ENCODE measurements at places on chromosomes 5 and 9.

DNA sequence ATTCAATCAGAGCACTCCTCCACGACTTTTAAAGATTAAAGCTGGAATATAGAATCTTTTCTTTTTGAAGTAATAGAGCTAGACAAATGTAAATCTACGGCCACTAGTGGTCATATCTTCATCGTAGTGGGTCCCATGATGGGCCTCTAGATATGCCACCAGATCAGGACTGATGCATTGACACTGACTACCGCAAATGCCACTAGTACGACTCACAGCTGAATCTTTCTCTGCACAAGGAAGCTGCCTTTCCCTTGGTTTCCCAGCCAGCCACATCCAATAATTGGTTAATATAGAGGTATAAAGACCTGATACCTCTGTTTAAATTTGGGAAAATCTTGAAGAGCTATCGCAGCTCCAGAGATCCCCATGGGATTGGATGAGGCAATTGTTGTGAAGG, 37.8 kb upstream of the ADRB2 start:
- no peak for DNase-seq

GRCh38 chr5:123813937-123814624, 302.1 kb downstream of the CSNK1G3 start:
- DNase-seq = no peak

- DNase-seq = no peak
Observed at GRCh38 chr9:117528225-117528624, 113.4 kb upstream of the ASTN2 start.

GRCh38 chr5:34895641-34896419, 19.5 kb downstream of the RAD1 start:
- no peak for DNase-seq

DNA sequence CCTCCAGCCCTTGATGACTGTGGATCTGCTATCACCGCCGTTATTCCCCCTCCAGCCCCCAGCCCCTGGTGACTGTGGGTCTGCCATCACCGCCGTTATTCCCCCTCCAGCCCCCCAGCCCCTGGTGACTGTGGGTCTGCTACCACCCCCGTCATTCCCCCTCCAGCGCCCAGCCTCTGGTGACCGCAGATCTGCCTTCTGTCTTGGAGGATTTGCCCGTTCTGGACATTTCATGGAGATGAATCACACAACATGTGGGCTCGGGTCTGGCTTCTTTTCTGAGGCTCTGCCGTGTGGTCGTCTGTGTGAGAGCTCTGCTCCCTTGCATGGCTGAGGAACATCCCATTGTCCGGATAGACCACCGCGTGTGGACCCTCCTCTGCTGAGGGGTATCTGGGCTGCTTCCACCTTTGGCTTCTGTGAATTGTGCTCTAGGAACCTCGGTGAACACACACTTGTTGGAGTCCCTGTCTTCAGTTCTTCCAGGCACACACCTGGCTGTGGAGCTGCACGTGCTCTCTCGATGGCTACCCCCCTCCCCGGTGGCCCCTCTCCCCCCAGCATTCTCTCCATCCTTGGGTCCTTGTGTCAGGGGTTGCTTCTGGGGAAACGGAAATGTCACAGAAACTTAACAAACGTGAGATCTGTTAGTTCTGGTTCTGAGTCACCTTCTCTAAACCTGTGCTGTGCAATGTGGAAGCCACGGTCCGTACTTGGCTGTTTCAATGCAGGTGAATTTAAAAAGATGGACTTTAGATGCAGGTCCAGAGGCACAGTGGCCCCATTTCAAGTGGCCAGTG, 105.3 kb upstream of the COL5A1 start:
- DNase-seq = no peak

- DNase-seq = no peak
Observed at GRCh38 chr5:55415071-55415470, 107.3 kb downstream of the MTREX start.

GRCh38 chr5:17259630-17260257, 42.3 kb downstream of the BASP1 start:
- DNase-seq = no peak

GRCh38 chr5:108728566-108729241, 19.0 kb upstream of the FER start:
- DNase-seq = peak; percentile 73

DNA sequence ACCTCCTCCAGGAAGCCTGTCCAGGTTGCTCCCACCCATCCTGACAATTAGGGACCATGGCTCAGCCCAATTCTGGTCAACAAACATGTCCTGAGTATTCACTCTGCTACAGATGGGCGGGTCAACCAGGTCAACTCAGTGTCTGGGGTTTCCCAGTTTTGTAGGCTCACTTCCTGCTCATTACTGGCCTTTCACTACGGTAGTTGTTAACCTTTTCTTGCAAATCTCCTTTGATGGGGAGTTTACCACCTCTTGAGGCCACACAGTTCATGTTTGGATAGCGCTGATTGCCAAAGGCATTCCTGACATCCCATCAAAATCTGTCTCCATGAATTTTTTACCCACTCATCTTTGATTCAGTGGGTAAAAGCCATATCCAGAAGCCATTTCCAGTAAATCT, 13.8 kb downstream of the TMEM8B start:
- DNase-seq = no peak

DNA sequence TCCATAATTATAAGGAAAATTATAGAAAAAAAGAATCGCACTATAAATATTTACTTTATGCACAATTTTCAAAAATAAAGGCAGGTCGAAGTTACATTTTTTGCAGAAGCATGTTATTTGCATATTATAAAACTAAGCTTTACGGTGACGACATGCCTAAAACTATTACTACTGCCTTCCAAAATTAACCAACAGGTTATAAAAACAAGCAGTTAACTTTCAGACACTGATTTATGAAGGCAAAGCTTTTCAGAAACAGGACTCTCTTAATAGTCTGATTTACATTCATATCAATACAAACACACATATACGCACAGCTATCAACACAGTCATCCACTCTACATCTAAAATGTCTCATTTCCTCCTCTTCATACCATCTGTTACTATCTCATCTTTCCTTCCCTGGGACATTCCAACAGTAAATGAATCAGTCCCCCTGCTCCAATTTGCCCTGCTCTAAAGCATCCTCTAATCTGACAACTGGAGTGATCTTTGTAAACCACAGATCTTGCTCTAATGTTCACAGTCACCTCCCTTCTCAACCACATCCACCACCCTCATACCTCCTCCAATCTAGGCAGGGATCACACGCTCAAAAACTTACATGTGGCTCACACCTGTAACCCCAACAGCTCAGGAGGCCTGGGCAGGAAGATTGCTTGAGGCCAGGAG, 21.6 kb downstream of the FBXW11 start:
- peak; percentile 50 for DNase-seq

DNA sequence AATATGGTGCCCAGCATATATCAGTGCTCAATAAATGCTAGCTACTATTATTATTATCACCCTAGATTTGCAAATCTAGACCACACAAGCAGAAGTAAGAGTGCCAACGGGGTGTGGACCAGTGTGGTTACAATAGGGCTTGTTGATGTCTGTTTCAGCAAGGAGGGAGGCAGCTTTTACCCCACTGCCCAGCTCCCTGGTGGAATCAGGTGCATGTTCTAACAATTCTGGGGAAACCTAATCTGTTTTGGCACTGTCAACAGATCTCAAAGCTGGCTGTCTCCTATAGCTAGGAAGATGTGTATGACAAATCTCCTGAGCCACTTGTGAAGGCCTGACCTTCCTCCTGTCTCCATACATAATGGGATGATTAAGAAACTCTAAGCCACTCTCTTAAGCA, 5.7 kb downstream of the TGFBI start:
- DNase-seq = no peak

- no peak for DNase-seq
Observed at GRCh38 chr5:150263801-150264621, 25.6 kb downstream of the CAMK2A start.

DNA sequence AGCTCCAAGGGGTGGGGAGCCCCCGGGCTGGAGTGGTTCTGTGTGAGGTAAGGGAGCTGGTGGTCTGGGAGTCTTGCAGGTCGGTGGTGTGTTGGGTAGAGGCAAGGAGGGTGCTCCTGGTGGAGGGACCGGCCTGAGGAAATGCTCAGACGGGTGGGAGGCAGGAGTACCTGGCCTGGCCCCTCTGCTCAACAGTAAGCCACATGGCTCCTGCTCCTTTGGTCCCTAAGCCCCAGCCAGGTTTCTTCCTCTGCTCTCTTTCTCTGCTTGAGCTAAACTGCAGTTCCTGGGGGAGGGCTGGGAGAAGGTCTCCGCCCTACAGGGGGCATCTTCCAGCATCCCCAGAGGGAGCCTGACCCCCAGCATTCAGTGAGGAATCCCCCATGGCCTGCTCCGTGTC, 17.2 kb downstream of the TSPAN17 start:
- no peak for DNase-seq

DNA sequence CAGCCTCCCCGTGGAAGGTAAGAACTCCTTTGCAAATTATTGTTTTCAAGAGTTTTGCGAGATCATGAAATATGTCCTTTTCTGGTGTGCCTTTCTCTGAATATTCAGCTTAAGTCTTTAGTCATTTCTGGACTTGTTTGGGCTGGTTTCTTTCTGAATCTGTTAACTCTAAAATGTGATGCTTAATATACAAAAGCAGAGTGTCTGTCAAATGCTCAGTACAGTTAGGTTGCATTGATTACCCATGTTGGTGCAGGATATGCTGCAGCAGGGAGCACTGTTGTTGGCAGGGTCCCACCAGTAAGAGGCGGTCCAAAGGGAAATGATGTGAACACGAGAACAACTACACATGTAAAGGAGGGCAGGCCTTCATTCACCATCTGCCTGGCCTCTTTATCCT, 47.7 kb downstream of the SPTAN1 start:
- DNase-seq = no peak

- no peak for DNase-seq
Observed at GRCh38 chr5:119131530-119132304, 60.8 kb downstream of the DMXL1 start.

GRCh38 chr9:2424619-2425033, 197.0 kb upstream of the VLDLR start:
- no peak for DNase-seq

- no peak for DNase-seq
Observed at GRCh38 chr9:73529666-73530065, 378.0 kb downstream of the ANXA1 start.

DNA sequence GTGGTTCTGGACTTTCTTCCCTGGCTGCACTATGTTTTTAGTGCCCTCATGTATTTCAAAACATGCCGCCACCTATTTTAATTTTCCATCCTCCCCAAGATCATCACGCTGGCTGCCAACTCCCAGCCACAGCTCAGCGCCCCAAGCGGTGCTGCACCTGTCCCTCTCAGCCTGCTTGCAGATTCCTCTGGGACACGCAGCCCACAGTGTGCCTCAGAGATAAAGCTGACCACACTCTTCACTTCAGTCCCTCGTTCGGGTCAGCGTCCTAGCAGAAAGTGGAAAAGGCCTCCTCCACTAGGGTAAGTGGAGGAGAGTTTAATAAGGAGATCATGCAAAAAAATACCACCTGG, 56.2 kb upstream of the CKS2 start:
- no peak for DNase-seq

Measured in central memory CD4-positive, alpha-beta T cell (primary cell).